DMS79 (cell line): ENCODE measurements at places on chromosomes 11 and 22.

DNA sequence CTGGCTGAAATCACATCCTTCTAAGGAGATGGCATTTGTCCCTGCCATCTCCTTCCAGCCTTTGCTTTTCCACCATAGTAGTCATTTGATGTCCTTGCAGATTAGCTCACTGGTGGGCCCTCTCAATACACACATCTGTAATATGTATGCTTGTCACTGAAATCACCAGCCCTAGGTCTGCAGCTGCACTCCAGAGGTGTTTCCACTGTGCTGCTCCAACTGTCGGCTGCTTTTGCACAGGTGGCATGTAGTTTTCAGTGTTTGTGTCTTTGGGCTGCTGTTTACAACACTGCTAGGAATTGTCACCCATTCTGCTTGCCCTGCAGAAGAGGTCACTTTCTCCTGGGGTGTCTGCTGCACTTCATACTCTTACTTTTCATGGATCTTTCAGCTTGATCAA, 69.0 kb upstream of the GRAMD1B start:
- DNase-seq = no peak

GRCh38 chr11:2800655-2801531, 84.7 kb downstream of the CDKN1C start:
- DNase-seq = no peak

DNA sequence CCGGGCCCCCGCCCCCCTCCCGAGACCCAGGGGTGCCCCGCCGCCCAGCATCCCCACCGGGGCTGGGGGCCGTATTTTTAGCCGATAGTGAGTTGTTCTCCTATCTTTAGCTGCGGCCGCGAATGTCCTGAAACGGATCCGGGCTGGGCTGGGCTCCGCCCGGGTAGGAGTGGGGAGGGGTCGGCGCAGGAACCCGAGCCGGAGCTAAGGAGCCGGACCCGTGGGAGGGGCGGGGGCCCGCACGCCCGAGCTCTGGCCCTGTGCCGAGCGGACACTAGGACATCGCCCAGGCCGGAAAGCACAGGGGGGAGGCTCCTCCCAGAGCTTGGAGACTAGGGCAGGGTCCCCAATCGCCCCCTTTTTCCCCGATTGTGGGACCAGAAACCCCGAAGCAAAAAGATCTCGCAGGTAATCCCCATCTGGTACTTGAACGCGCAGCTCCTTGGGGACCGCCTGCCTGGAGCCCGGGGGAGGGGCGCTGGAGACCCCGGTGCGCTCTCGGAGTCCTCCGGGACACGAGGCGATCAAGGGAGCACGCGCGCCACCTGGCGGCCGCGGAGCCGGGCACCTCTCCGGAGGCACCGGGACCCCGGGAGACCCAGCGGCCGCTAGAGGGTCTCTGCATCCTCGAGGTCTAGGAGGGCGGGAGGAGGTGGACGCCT, 669 bp downstream of the CDC42EP2 start:
- peak; percentile 66 for DNase-seq

GRCh38 chr11:6475936-6476335, 2.2 kb upstream of the TRIM3 start:
- no peak for DNase-seq

- DNase-seq = no peak
Observed at GRCh38 chr11:34960277-34960676, 43.9 kb downstream of the PDHX start.

- DNase-seq = no peak
Observed at GRCh38 chr11:2473361-2474058, 28.7 kb downstream of the KCNQ1 start.

- DNase-seq = no peak
Observed at GRCh38 chr11:2180789-2181370, 9.3 kb upstream of the TH start.

DNA sequence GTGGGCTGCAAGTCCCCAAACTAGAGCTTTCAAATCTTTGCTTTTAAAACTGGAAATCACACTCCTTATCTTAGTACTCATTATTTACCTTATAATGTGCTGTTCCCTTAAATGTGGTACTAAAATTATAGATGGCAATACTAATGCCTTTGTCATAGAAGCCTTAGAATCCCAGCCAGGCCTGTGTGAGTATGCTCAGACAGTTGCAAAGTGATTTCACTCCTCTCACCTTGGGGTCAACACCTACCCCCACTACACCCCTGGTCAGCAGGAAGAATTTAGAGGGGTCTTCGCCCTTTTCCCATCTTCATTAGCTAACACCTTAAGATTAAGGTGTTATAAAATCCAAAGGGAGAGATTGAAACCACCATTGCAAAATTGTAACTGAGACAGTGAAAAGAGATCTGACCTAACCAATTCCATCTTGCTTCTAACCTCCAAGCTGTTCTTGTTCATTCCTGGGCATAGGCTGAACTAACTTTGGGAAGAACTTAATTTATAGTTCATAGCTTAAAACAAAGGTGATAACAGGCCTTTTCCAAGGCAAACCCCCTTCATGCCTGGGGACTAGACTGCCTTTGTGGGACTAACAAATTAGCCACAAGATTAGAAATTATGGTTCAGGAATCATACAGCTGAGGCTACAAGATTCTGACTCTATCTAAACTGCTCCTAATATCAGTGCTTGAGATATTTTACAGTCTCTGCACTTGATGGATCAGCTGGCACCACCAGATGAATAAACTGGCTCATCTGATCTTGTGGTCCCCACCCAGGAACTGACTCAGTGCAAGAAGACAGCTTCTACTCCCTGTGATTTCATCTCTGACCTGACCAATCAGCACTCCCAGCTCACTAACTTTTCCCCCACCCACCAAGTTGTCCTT, 10.4 kb upstream of the MRPL17 start:
- no peak for DNase-seq
